ENCODE measurements at places on chromosomes 12 and 14. TPM values are rescaled to one million over a fixed set of nuclear protein-coding genes. Genes with fewer than 3 reads are reported as not detected.

Gene FOXA1
- 0.03 TPM for polyA plus RNA-seq

Gene SERPINA1
- 40.9 TPM for polyA plus RNA-seq

Gene SCN8A
- polyA plus RNA-seq = 0.74 TPM

Gene CMAS
- polyA plus RNA-seq = 33.8 TPM

Gene PRR4
- polyA plus RNA-seq = 36.7 TPM

Gene SERPINA10
- not detected for polyA plus RNA-seq

Gene EFCAB11
- 4.0 TPM for polyA plus RNA-seq

Gene RDH5
- 32.7 TPM for polyA plus RNA-seq

Gene CD27
- polyA plus RNA-seq = 2.1 TPM

Gene NKX2-8
- not detected for polyA plus RNA-seq
